ENCODE measurements at places on chromosomes 16 and 17. TPM values are rescaled to one million over a fixed set of nuclear protein-coding genes. Genes with fewer than 3 reads are reported as not detected.

LRRC36 gene
- 0.21 TPM for total RNA-seq

STX1B gene
- 1.9 TPM for total RNA-seq

GAS2L2 gene
- 0.09 TPM for total RNA-seq

KRTAP3-1 gene
- total RNA-seq, result not detected

CD300LB gene
- total RNA-seq, result 0.17 TPM

MT3 gene
- total RNA-seq, result not detected

SEPTIN12 gene
- not detected for total RNA-seq

ABCC3 gene
- total RNA-seq, result 123 TPM

SLFN14 gene
- total RNA-seq, result not detected

TRAPPC2L gene
- 101 TPM for total RNA-seq

CFAP52 gene
- total RNA-seq, result not detected

MYADML2 gene
- not detected for total RNA-seq

LITAFD gene
- not detected for total RNA-seq

CMTM2 gene
- total RNA-seq, result not detected

MRPL12 gene
- total RNA-seq, result 283 TPM

CDH11 gene
- 0.46 TPM for total RNA-seq

ADAM11 gene
- 1.2 TPM for total RNA-seq

THAP11 gene
- 42.2 TPM for total RNA-seq

KRT24 gene
- total RNA-seq, result not detected

P2RX5 gene
- 27.4 TPM for total RNA-seq

INCA1 gene
- 1.1 TPM for total RNA-seq

TBC1D3E gene
- total RNA-seq, result not detected

CACNG4 gene
- 13.9 TPM for total RNA-seq

SNAI3 gene
- total RNA-seq, result not detected

MYCBPAP gene
- total RNA-seq, result 0.35 TPM

AANAT gene
- 0.26 TPM for total RNA-seq

TMEM231 gene
- 8.9 TPM for total RNA-seq

CSH2 gene
- total RNA-seq, result not detected

GLTPD2 gene
- not detected for total RNA-seq

ARHGAP23 gene
- 71.3 TPM for total RNA-seq

PLCG2 gene
- 3.5 TPM for total RNA-seq

SEPTIN1 gene
- total RNA-seq, result 2.0 TPM

PRAC2 gene
- not detected for total RNA-seq
